ENCODE measurements at places on chromosomes 4 and X. TPM values are rescaled to one million over a fixed set of nuclear protein-coding genes. Genes with fewer than 3 reads are reported as not detected.

IL2 gene
- total RNA-seq, result not detected

LNX1 gene
- 2.6 TPM for total RNA-seq

CT45A2 gene
- total RNA-seq, result not detected

CXCL9 gene
- not detected for total RNA-seq

Data from pulmonary artery endothelial cell (primary cell).